ENCODE measurements at places on chromosomes 2 and 18.

- no peak for DNase-seq
Observed at GRCh38 chr2:18404708-18405107, 155.7 kb downstream of the RDH14 start.

GRCh38 chr2:101251844-101252407, 760 bp upstream of the CNOT11 start:
- DNase-seq: no peak

DNA sequence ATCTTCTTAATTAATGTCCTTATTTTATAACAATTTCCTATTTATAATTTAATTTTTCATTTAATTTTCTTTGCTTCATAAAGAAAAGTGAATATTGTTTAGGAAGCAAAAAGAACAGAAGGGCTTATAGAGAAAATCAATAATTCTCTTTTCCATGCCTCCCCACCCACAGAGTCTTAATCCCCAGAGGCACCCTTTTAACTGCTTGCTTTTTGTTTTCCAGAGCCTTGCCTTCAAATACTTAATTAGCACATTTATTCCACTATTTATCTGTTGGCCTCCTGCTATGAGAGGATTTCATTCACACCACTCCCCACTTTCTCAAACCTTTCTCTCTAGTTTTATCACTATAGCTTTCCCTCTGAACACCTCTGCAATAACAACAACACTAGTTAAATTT, 373.6 kb downstream of the MBD2 start:
- DNase-seq: no peak

- DNase-seq: no peak
Observed at GRCh38 chr2:120442923-120443571, 97.1 kb downstream of the INHBB start.

GRCh38 chr2:183011743-183012142, 26.5 kb downstream of the NCKAP1 start:
- no peak for DNase-seq

GRCh38 chr2:15860051-15860663, 80.2 kb upstream of the MYCN start:
- no peak for DNase-seq

- DNase-seq: no peak
Observed at GRCh38 chr18:79624356-79625170, 55.0 kb upstream of the CTDP1 start.

DNA sequence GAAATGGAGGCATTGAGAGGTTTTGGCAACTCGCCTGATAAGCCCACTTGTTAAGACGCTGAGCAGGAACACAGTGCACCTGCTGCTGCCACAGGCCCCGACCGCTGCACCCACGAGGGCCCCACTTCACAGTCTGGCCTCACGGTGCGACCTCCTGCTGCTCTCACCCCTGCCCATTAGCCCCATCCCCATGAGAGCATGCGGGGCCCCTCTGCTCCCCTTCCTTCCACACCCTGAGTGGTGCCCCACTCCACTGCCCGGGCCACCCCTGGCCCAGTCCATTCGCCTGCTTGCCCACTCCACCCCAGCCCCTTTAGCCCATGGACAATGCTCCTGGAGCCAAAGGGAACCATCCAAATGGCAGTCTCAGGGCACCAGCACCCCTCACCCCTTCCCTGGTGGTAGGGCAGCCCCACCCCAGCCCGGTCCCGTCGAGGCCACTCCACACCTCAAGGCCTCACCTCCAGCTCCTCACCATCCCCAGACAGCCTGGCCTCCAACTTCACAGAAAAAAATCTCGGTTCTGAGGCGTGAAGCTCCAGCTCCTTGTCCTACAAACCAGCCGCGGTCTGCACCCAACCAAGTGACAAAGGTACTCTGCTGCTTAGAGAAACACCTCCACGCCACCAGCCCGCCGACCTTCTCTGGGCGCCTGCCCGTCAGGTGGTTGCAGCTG, 6.7 kb upstream of the GPR55 start:
- no peak for DNase-seq
